Fibroblast of skin of left quadriceps (primary cell): ENCODE measurements at places on chromosomes 3 and 15.

DNA sequence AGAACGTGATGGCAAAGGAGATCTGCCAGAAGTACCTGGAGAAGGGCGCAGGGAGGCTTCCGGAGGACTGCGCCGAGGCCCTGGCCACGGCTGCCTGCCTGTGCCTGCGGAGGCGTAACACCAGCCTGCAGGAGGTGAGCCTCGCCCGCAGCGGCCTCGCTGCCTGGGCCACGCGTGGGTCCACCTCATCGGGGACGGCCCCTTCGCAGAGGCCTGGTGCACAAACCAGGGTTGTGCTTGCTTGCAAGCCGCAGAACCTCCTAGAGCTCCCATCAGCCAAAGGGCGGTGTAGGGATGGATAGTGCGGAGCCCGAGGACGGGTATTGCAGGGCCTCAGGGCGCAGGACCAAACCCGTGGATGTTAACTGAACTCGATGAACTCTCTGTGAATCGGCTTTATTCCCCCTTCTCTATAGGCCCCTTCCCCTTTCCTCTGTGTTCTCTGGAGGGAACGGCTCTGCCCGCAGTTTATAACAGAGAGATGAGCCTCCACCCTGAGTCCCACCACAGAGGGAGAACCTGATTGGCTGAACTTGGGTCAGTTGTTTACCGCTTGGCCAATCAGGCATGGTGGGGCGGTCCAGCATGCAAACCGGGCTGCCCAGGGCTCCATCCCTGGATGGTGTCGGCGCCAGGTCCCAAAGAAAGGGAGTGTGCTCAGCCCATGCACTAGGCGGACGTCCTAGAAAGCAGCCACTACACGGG is 13.6 kb upstream of the TATDN2 start:
- no peak for DNase-seq

- no peak for DNase-seq
Observed at GRCh38 chr3:56693750-56694149, 10.7 kb upstream of the TASOR start.

DNA sequence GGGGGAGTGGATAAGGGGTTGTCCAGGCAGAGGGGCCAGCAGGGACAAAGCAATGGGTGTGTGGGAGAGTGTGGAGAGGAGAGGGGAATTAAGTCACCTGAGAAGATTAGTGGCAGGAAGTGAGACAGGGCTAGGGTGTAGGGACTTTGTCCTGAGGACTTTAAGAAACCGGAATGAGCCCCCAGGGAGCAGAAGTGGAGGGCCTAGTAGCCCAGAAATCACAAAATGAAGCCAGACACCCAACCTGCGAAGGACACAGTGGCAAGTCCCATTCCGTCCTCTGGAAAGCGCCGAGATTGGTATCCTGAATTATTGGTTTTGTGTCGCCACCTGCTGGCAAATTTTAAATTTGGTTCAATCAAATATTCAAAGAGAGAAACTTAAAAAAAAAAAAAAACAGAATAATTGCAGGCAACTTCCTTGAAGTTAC is 78.0 kb upstream of the SLC25A36 start:
- DNase-seq, result peak; percentile 23

GRCh38 chr3:119731560-119732343 is 28.9 kb downstream of the CFAP91 start:
- DNase-seq, result peak; percentile 5

DNA sequence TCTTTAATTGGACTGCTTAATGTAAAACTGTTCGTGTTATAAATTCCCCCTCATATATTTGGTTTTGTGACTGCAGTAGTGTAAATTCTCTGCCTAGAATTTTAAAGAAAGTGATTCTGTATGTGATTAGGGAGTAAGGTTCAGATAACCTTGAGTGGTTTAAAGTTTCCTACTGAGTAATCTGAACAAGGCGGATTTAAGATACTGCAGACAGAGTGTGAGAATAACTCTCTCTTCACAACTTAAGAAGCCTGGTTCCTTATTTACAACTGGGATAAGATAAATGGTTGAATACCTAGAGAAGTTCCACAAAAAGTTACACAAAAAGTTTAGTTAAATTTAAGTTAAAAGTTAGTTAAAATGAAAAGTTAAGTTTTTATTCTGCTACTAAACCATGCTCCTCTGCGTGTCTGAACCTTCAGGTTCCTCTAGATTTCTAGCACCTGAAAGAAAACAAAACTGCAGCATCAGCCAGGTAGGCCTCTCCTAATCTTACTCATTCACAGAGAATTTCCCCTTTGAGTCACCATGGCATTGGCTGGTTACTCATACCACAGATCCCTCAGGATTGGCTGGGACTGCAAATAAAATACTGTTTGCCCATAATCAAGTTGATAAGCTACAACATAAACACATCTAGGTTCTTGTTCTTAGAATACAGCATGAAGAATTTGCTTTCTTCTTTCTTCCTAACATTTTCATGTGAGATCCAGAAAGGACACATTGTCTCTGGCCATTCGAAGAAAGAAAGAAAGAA is at the start of gene ARL14:
Gene ARL14 (plus strand): TSS at position 614 of the 757 bp plus-strand sequence. CDS start 187 bp downstream, outside the sequence.
- no peak for DNase-seq

- DNase-seq, result no peak
Observed at GRCh38 chr3:129121016-129121791, 400 bp downstream of the RAB43 start.
